ENCODE measurements at places on chromosomes 6 and 20.

DNA sequence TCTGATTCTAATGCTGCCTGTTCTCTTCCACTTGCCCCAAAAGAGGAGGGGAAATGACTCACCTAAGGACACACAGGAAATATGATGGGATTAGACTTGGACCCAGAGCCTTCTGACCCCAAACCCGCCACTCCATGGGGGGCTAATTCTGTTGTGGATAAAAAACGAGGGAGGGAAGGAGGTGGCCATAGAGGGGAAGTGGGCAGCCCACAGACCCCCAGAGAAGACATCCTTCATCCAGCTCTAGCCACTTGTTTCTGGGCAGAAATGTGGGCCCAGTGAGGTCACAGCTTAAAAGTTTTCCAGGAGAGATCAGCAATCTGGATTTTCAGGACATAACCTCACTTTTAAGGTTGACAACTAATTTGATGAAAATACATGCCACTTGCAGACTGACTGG, 202.1 kb downstream of the ANKRD60 start:
- no peak for DNase-seq

DNA sequence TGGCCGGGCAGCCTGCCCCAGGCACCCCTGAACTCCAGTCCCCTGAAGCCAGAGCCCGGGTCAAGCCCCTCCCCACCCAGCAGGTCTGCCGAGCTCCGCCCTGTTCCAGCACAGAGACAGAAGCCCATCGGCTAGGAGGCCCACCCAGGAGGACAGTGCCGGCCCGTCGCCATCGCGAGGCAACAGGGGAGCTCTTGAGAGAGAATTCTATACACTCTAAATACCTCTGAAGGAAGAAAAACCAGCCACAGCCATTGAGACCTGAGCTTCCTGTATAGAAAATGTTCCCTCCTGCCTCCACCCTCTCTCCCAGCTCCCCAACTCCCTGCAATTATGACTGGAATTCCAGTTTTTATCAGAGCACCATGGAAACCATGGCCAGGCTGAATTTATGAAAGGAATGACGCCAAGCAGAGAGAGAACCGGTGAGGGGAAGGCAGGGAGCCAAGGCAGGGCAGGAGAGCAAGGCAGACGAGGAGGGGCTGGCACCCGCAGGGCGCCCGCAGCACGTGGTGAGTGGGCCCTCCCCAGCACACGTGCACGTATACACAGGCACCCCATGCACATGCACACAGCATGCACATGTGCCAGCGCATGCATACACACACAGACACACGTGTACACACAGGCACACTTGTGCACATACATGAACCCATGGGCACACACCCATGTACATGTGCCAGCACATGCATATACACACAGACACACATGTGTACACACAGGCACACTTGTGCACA, 27.6 kb upstream of the MRGBP start:
- no peak for DNase-seq

GRCh38 chr20:32251470-32251869, 26.0 kb upstream of the KIF3B start:
- no peak for DNase-seq

DNA sequence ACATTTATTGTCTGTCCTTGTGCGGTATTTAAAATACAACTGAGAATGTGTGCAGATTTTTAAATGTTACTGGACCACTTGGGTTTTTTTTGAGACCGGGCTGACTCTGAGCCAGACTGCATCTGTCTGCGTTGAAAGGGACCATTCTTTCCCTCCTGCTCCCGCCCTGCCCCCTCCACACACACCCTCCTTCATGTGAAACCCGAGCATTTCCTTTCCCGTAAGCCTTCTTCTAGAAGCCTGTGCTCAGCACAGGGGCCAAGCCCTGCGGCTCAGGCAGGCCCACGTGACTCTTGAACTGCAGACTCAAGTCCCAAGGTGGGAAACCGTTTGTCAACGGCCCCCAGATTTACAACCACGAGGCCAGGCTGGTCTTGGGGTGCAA, 82.7 kb upstream of the FOXC1 start:
- no peak for DNase-seq

GRCh38 chr20:49712996-49713752, 504 bp downstream of the B4GALT5 start:
- DNase-seq, result peak; percentile 76

DNA sequence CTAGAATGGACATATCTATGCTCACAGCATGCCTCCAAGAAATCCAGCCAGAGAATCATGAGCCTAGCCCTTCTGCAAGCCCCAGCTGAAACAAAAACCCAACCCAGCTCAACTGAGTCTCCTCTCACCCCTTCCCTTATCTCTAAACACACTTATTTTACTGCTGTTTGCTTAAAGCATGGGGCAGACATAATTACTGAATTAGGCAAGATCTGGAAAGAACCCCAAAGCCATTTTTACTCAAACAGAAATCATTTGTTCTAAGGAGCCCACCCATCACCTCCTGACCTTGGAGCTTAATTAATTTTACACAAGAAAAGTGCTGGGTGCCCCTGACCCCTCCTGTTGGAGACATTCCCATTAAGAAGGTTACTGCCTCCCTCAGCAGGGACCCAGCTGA, 291.6 kb downstream of the MAFB start:
- DNase-seq, result no peak

GRCh38 chr20:56453352-56453751, 15.1 kb upstream of the RTF2 start:
- peak; percentile 51 for DNase-seq

- no peak for DNase-seq
Measured at GRCh38 chr6:98944598-98945081, 3.1 kb downstream of the FBXL4 start.

GRCh38 chr20:14716351-14716801, 379.0 kb upstream of the FLRT3 start:
- DNase-seq, result no peak
